ENCODE measurements at places on chromosomes 6 and 20.
A peak's percentile ranks its signal among the peaks of the same experiment; 100 is the strongest.

- no peak for DNase-seq
Observed at GRCh38 chr20:24632581-24632980, 163.2 kb downstream of the SYNDIG1 start.

- DNase-seq = no peak
Observed at GRCh38 chr20:24458436-24458835, 11.0 kb upstream of the SYNDIG1 start.

DNA sequence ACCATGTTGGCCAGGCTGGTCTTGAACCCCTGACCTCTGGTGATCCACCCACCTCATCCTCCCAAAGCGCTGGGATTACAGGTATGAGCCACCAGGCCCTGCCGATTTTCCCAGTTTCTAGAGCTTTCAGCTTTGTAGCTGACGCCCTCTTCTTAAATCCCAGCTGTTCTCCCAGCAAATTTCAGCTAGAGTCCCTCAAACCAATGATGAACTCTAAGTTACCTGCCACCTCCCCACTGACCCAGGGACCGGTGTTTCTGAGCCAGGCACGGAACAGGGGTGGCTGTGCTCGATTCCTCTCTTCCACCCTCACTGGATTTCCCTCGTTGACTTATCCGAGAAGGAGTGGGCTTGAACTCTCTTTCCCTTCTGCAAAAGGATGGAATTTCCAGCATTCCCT lies 39.1 kb downstream of the SUN5 start:
- no peak for DNase-seq

DNA sequence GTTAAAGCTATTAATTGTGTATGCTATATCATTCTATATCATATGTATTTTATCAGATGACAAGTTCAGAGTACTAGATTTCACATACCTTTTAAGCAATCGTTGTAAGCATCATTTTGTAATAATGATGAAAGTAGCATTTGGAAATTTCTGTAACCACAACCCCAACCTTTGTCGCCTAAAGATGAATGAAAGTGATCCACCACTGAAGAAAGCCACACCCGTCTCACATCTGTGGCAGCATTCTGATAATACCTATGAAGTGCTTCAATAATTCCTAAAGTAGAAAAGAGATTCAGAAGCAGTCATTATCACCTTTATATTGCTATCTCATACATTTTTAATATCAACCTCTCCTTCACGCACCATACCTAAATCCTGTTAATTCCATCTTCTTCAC lies 16.6 kb downstream of the ZUP1 start:
- DNase-seq = no peak

DNA sequence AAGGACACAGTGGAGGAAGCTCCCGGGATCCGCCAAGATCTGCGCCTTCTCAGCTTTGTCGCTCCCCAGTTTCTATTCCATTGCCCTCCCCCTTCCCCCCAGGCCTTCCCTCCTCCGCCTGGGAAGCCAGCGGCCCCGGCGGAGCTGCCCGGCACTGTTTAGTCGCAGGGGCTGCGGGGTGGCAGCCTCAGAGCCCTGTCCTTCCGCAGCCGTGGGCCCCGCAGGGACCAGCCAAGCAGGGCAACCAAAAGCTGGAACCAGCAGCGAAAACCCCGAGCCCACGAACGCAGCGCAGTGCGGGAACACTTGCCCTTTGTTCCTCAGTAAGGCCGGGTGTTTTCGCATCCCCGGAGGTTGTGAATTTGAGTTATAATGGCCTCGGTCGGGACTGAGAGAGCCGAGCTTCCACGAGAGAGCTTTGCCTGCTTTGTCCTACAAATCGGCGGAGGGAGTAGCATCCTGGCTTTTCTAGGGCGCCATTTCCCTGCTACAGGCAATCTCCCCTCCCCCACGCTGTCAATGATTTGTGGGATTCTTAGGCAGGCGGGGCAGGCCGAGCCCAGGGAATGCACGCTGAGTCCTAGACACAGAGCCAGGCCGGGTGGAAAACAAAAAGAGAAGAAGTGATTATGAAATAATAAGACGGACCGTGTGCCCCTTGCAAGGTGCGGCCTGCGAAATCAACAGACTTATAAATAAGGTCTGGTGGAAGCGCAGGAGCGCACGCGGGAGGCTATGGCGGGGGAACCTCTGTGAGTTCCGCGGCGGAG lies 4.0 kb upstream of the TUBB2B start:
- peak; percentile 42 for DNase-seq

GRCh38 chr6:167093922-167094432 lies 28.9 kb upstream of the CCR6 start:
- no peak for DNase-seq
